ENCODE measurements at places on chromosomes 16 and 17. TPM values are rescaled to one million over a fixed set of nuclear protein-coding genes. Genes with fewer than 3 reads are reported as not detected.

GRCh38 chr17:74452841-74453661, 13.4 kb upstream of the CD300A start:
- H3K27ac ChIP-seq: peak overlapping the region; percentile 65
- DNase-seq: no peak
- peaks cover 38% of the 10 kb centered on the region for H3K4me1 ChIP-seq
- no peaks in the 10 kb centered on the region for H3K36me3 ChIP-seq

GRCh38 chr17:512311-512710, 159.7 kb upstream of the RPH3AL start:
- peaks cover 1% of the 10 kb centered on the region for H3K36me3 ChIP-seq
- no peak for DNase-seq
- no peaks in the 10 kb centered on the region for H3K4me1 ChIP-seq
- H3K4me3 ChIP-seq: no peak overlapping the region

- no peak overlapping the region for H3K4me3 ChIP-seq
- H3K4me1 ChIP-seq: no peaks in the 10 kb centered on the region
- no peak for DNase-seq
- no peak overlapping the region for H3K27ac ChIP-seq
- H3K27me3 ChIP-seq: no peaks in the 10 kb centered on the region
Measured at GRCh38 chr16:47888142-47888541, 267.7 kb downstream of the ABCC12 start.

- no peak overlapping the region for H3K4me3 ChIP-seq
- H3K27me3 ChIP-seq: no peaks in the 10 kb centered on the region
- DNase-seq: no peak
- no peaks in the 10 kb centered on the region for H3K36me3 ChIP-seq
Measured at GRCh38 chr16:11781773-11782172, 15.3 kb downstream of the ZC3H7A start.

GRCh38 chr17:21549107-21549687, 143.1 kb upstream of the KCNJ18 start:
- no peak for DNase-seq
- no peaks in the 10 kb centered on the region for H3K27me3 ChIP-seq
- H3K27ac ChIP-seq: no peak overlapping the region
- no peak overlapping the region for H3K4me3 ChIP-seq
- H3K36me3 ChIP-seq: no peaks in the 10 kb centered on the region
- H3K4me1 ChIP-seq: peaks cover 19% of the 10 kb centered on the region

- peak; percentile 71 for DNase-seq
- peak overlapping the region; percentile 98 for H3K27ac ChIP-seq
- H3K4me3 ChIP-seq: peak overlapping the region; percentile 68
Measured at GRCh38 chr16:67199808-67200198, 872 bp downstream of the ELMO3 start.

- DNase-seq: no peak
- H3K27ac ChIP-seq: no peak overlapping the region
- no peaks in the 10 kb centered on the region for H3K4me1 ChIP-seq
- no peak overlapping the region for H3K4me3 ChIP-seq
- H3K27me3 ChIP-seq: no peaks in the 10 kb centered on the region
Measured at GRCh38 chr17:65259696-65260485, 122.7 kb downstream of the RGS9 start.

DNA sequence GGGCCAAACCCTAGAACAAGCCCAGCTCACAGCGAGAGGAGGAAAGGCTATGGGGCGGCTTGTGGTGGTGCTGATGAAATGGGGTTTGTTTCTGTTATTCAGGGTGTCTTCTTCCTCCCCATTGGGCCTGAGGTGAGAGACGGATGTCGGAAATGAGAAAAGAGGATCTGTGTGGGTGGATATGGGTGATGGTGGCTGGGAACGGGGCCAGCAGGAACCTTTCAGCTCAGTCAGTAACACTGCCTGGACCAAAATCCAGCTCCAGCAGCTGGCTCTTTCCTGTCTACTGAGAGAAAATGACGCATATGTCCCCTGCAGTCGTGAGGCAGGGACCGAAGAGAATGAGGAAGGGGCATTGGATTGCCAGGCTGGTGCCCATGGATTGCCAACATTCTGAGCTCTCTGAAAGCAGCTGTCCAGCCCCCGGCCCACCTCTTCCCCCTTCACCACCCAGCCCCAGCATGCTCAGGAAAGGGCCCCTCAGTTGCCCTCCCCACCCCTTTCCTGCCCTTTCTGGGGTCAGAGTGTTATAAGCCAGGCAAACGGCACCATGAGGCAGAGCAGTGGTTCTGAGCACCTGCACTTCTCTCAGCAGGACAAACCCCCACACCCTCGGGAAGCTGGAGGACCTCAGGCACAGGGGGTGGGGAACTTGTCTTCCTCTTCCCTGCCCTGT, 4.0 kb downstream of the MYH3 start:
- DNase-seq: no peak
- H3K36me3 ChIP-seq: no peaks in the 10 kb centered on the region
- no peaks in the 10 kb centered on the region for H3K4me1 ChIP-seq
- no peaks in the 10 kb centered on the region for H3K27me3 ChIP-seq
- H3K4me3 ChIP-seq: no peak overlapping the region
- H3K27ac ChIP-seq: no peak overlapping the region

GRCh38 chr17:63700528-63701455, 867 bp upstream of the LIMD2 start:
- peak; percentile 66 for DNase-seq
- peak overlapping the region; percentile 99 for H3K27ac ChIP-seq
- H3K4me3 ChIP-seq: peak overlapping the region; percentile 92
- H3K27me3 ChIP-seq: no peaks in the 10 kb centered on the region
- H3K36me3 ChIP-seq: no peaks in the 10 kb centered on the region

DNA sequence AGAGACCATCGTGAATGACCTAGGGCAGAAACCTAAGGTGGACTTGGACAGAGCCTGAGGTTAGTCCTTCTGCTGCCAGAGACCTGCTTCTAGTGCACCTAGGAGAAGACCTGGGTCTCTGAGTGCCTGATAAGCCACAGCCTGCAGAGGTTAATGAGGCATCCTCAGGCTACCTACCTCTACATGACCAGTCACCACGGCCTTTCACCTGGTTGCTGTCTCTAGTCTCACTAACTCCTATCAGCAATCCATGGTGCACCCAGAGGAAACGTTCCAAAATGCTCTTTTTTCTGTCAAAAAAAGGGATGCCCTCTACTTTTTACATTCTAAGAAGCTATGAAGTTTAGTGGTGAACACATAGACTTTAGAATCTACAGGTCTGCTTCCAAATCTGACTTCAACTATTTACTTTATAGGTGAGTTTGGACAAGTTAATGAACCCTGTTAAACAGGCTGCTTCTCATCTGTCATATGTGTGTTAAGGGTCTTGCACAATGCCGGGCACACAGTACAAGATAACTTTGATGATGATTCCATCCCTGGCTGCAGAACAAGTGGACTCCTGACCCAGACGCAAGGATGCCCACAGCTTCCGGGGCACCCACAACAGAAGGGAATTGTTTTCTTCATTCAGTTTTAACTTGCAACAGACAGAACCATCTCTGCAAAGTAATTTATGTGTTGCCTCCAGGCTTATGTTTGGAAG, 469.9 kb upstream of the CDH5 start:
- H3K4me3 ChIP-seq: no peak overlapping the region
- no peak overlapping the region for H3K27ac ChIP-seq
- H3K27me3 ChIP-seq: no peaks in the 10 kb centered on the region

- peaks cover 10% of the 10 kb centered on the region for H3K4me1 ChIP-seq
- no peak for DNase-seq
- H3K27ac ChIP-seq: no peak overlapping the region
- H3K27me3 ChIP-seq: no peaks in the 10 kb centered on the region
Measured at GRCh38 chr17:80422276-80422675, 7.3 kb downstream of the ENDOV start.

DNA sequence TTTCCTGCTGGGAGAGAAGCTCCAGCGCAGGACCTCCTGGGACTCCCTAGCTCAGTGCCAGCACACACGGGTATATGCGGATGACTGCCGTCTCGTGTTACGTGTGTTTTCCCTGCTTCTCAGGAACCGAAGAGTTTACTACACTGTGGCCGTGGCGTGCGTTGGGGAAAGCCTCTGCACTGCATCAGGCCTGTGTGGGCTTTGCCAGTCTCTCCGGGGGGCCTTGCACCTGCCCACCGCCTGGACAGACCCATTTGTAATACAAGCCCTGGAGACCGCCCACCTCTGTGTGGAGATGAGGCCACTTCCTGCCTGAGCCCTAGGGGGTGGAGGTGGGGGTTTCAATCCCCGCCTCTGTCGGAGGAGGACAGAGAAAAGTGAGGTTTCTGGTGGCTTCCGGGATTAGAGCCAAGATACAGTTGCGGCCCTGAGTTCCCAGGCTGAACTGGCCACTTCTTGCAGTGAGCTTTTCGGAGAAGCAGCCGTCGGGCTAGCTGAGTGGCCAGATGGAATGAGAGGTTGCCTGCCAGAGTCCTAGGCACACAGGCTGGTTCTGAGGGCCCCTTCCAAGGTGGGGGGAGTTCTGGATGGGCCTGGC, 43.4 kb upstream of the GSE1 start:
- peak overlapping the region; percentile 7 for H3K4me3 ChIP-seq
- DNase-seq: peak; percentile 71
- H3K36me3 ChIP-seq: no peaks in the 10 kb centered on the region
- peak overlapping the region; percentile 83 for H3K27ac ChIP-seq

DNA sequence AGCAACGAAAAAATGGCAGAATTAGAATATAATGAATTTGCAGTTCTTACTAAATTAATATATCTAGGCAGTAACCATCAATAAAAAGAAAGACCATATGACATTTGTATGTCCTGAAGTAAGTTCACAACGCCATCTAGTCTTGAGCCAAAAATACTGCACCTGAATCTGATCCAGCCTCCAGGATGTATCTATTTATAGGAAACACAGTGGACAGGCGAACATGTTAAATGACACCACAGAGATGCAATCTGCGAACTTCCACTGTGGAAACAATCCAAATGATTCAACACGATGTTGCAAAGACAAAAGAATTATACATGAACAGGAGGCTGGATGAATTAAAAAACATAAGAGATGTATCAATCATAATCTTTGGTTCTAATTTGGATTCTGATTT, 197.6 kb downstream of the CDH13 start:
- H3K4me1 ChIP-seq: no peaks in the 10 kb centered on the region
- no peak for DNase-seq
- H3K36me3 ChIP-seq: no peaks in the 10 kb centered on the region
- no peak overlapping the region for H3K4me3 ChIP-seq
- no peak overlapping the region for H3K27ac ChIP-seq
- H3K27me3 ChIP-seq: no peaks in the 10 kb centered on the region

DNA sequence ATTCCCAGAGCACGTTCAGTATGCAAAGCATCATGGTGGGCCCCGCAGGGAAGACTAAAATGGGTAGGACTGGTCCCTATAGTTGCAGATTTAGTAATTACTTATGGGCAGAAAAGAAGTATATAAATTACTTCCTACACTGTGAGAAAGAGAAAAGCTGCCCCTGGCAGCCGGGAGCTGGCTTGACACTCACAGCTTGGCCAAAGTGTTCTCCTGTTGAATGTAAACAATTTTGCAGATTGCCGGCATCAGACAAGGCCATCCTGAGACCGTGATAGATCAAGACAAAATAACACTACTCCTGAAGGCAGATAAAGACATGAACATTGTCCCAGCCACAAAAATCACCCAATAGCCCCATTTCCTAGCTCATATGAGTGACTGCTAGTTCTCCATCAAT, 98.5 kb downstream of the MARF1 start:
- no peak overlapping the region for H3K27ac ChIP-seq
- no peaks in the 10 kb centered on the region for H3K27me3 ChIP-seq
- no peak for DNase-seq
- no peak overlapping the region for H3K4me3 ChIP-seq

- DNase-seq: no peak
- no peaks in the 10 kb centered on the region for H3K4me1 ChIP-seq
- H3K27me3 ChIP-seq: no peaks in the 10 kb centered on the region
- no peak overlapping the region for H3K4me3 ChIP-seq
Measured at GRCh38 chr16:65510241-65510640, 388.4 kb upstream of the CDH11 start.

DNA sequence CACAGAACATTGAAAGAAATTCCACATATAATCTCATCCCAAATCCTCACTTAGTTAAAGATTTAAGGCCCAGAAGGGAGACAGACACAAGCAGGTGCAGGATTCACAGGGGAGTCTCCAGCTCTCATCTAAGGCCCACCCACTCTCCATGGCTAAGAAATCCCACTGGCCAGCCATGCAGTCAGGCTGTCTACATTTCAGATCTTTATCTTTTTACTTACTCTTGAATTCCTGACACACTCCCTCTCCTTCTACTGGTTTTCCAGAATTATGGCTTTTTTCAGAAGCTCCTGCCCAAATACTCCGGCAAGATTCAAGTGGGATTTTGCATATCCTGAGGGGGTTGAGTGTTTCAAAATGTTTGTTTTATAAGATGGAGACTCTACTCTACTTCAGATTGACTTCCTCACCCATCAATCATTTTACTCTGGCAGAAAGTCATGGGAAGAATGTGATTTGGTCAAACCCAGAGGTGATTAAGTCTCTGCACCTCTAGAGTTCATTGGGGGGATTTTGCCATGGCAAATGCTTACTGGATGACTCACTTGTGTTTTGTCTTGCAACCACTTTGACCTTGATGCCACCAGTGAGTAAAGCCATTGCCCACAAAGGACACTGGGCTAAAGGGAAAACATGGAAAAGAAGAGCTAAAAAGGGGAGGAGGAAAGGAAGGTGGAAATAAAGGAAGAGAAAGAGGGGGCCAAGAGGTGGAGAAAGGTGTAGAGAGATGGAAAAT, 688.8 kb upstream of the SALL1 start:
- H3K27me3 ChIP-seq: no peaks in the 10 kb centered on the region
- no peaks in the 10 kb centered on the region for H3K4me1 ChIP-seq
- H3K27ac ChIP-seq: no peak overlapping the region

DNA sequence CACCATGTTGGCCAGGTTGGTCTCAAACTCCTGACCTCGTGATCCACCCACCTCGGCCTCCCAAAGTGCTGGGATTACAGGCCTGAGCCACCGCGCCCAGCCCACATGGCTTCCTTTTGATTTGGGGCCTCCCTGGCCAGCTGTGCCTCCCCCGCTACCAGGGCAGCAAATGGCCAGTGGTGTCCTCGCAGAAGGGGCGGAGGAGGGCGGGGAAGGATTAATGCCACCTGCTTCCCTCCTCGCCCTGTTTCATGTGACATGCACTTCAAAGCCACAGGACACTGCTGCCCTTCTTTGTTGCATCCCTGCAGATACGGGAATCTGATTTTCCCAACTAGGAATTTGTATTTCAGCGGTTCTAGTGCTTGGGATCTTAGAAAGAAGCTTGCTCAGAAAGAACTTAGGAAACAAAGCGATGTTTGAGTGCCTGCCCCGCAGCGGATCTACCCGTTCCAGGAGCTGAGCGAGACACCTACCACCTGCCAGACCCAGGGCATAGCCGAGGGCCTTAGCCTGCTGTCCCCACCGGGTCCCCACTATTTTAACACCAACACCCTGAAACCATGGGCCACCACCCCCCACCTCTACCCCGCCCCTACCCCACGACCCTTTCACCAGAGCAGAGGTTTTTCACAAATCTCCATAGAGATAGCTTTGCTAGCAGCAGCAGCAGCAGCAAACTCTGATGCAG, 37.7 kb upstream of the CCDC182 start:
- no peaks in the 10 kb centered on the region for H3K36me3 ChIP-seq
- H3K27ac ChIP-seq: no peak overlapping the region
- DNase-seq: no peak
- peaks cover 4% of the 10 kb centered on the region for H3K4me1 ChIP-seq
- peak overlapping the region; percentile 32 for H3K4me3 ChIP-seq
- H3K27me3 ChIP-seq: no peaks in the 10 kb centered on the region

Gene MAF
- 194 TPM for total RNA-seq

Gene CLEC18B
- total RNA-seq: not detected

Gene DNAH2
- 0.83 TPM for total RNA-seq

Gene ST6GALNAC1
- total RNA-seq: 97.7 TPM

Gene CRYM
- total RNA-seq: 9.1 TPM

Gene CLEC3A
- total RNA-seq: not detected

Gene YPEL2
- total RNA-seq: 23.1 TPM

Gene GJC1
- total RNA-seq: 2.8 TPM

Gene HSD11B2
- 476 TPM for total RNA-seq

Gene LGALS9B
- total RNA-seq: 6.1 TPM

Gene PPM1E
- total RNA-seq: not detected

Gene USP43
- total RNA-seq: 34.8 TPM

Measured in Peyer's patch (tissue), 4 donors.